Placental pericyte (primary cell): ENCODE measurements at places on chromosomes 1 and 21. TPM values are rescaled to one million over a fixed set of nuclear protein-coding genes. Genes with fewer than 3 reads are reported as not detected.

The KRTAP19-7 gene
- total RNA-seq = not detected in 2 replicates

The ZNF496 gene
- total RNA-seq = 30.4 and 33.6 TPM in 2 replicates

The MACO1 gene
- 21.9 and 28.4 TPM in 2 replicates for total RNA-seq

The EVA1C gene
- 7.9 and 11.3 TPM in 2 replicates for total RNA-seq

The GBP5 gene
- total RNA-seq = under 0.01 TPM in 1 of 2 replicates, not detected in the other

The CTH gene
- 7.0 and 27.6 TPM in 2 replicates for total RNA-seq

The TM2D1 gene
- 37.2 and 41.8 TPM in 2 replicates for total RNA-seq

The MFAP2 gene
- total RNA-seq = 11.4 and 63.1 TPM in 2 replicates

The PDZK1IP1 gene
- not detected in 2 replicates for total RNA-seq

The SYTL1 gene
- total RNA-seq = 0.44 TPM in 1 of 2 replicates, not detected in the other

The JUN gene
- total RNA-seq = 46.2 and 107 TPM in 2 replicates

The S100A14 gene
- not detected in 2 replicates for total RNA-seq

The BGLAP gene
- 0.57 TPM in 1 of 2 replicates, not detected in the other for total RNA-seq

The SRSF11 gene
- total RNA-seq = 98.9 and 154 TPM in 2 replicates

The NPHS2 gene
- total RNA-seq = not detected in 2 replicates

The PAQR6 gene
- total RNA-seq = 0.29 and 0.44 TPM in 2 replicates

The ITLN2 gene
- total RNA-seq = not detected in 2 replicates

The TPTE gene
- 1.1 TPM in 1 of 2 replicates, not detected in the other for total RNA-seq

The LEMD1 gene
- not detected in 2 replicates for total RNA-seq

The OR2T29 gene
- not detected in 2 replicates for total RNA-seq

The OR2T2 gene
- total RNA-seq = not detected in 2 replicates

The MYOM3 gene
- total RNA-seq = 0.14 TPM in 1 of 2 replicates, not detected in the other

The DISC1 gene
- total RNA-seq = 5.7 and 12.7 TPM in 2 replicates

The SUSD4 gene
- total RNA-seq = 2.3 TPM in 1 of 2 replicates, not detected in the other

The CFHR1 gene
- total RNA-seq = not detected in 2 replicates

The BRDT gene
- 0.22 and 2.1 TPM in 2 replicates for total RNA-seq

The ETV3L gene
- total RNA-seq = not detected in 2 replicates

The FNDC10 gene
- 3.4 and 3.5 TPM in 2 replicates for total RNA-seq

The EFCAB7 gene
- 2.8 and 5.2 TPM in 2 replicates for total RNA-seq

The SLAMF6 gene
- not detected in 2 replicates for total RNA-seq

The IFNGR2 gene
- total RNA-seq = 48.4 and 117 TPM in 2 replicates

The SRGAP2 gene
- total RNA-seq = 42.2 and 87.9 TPM in 2 replicates

The NRAS gene
- total RNA-seq = 58.9 and 125 TPM in 2 replicates

The C1QC gene
- 1.0 TPM in 1 of 2 replicates, not detected in the other for total RNA-seq

The FCER1A gene
- not detected in 2 replicates for total RNA-seq

The LAMC2 gene
- total RNA-seq = 1.5 and 3.4 TPM in 2 replicates

The PCBP3 gene
- total RNA-seq = 0.86 and 4.6 TPM in 2 replicates

The KLHL20 gene
- total RNA-seq = 23.2 and 30.6 TPM in 2 replicates

The KRTAP7-1 gene
- not detected in 2 replicates for total RNA-seq

The CA6 gene
- not detected in 2 replicates for total RNA-seq

The RAD54L gene
- total RNA-seq = 0.22 and 9.3 TPM in 2 replicates

The PODN gene
- total RNA-seq = 10.2 and 110 TPM in 2 replicates

The PGLYRP4 gene
- total RNA-seq = not detected in 2 replicates

The SPOCD1 gene
- total RNA-seq = 56.7 and 148 TPM in 2 replicates

The ELOA gene
- 48.4 and 56.4 TPM in 2 replicates for total RNA-seq

The VWA5B1 gene
- total RNA-seq = not detected in 2 replicates

The ALX3 gene
- total RNA-seq = not detected in 2 replicates

The OR10Z1 gene
- total RNA-seq = not detected in 2 replicates

The LRRC3 gene
- 0.29 and 0.66 TPM in 2 replicates for total RNA-seq

The FCRL1 gene
- total RNA-seq = not detected in 2 replicates

The GLMN gene
- total RNA-seq = 5.7 and 15.3 TPM in 2 replicates

The SFPQ gene
- 200 and 275 TPM in 2 replicates for total RNA-seq

The TMEM269 gene
- under 0.01 TPM in 1 of 2 replicates, not detected in the other for total RNA-seq
